Islet precursor cell (in vitro differentiated cells): ENCODE measurements at places on chromosomes 3 and 15.

GRCh38 chr15:44188795-44189194 is 6.3 kb downstream of the FRMD5 start:
- DNase-seq = no peak

- peak; percentile 79 for DNase-seq
Measured at GRCh38 chr15:80317389-80318182, 65.6 kb upstream of the CTXND1 start.

DNA sequence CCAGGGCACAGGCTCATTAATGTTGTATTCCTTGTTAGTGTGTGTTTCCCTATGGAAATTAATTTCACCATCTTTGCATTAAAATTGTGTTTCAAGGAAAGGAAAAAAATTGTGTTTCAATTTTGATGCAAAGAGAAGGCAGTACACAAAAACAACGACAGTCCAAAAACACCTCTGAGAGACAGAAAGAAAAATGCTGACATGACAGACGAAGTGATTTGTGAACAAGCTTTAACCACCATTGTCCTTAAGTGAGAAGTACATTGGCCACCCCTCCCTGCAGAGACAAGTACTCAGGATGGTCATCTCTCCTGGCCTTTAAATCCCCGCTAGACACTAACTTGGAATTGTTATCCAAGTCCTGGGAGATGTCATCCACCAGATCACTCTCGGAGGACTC is 50.2 kb upstream of the MTMR10 start:
- no peak for DNase-seq

DNA sequence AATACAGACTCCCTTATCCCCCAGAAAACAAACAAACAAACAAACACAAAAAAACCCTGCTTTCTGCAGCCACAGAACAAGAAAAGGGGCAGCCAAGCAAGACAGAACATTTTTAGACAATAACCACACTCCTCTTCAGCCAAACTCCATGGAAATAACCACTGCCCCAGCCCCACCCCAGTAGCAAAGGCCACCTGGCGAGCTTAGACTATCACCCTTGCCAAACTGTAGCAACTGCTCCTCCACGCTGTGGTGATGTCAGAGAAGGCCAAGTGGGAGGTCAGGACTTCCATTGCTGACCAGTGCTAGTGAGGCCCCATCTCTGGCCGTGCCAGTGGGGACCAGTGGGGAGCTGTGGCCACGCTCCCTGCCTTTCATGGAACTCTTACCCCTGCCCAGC is 60.3 kb upstream of the CHRNA7 start:
- no peak for DNase-seq

- DNase-seq = peak; percentile 58
Measured at GRCh38 chr3:193225302-193226125, 15.5 kb upstream of the PLAAT1 start.

- no peak for DNase-seq
Measured at GRCh38 chr3:130950124-130950523, 56.2 kb downstream of the ATP2C1 start.
